ENCODE measurements at places on chromosomes 2 and 18. TPM values are rescaled to one million over a fixed set of nuclear protein-coding genes. Genes with fewer than 3 reads are reported as not detected.

- no peak for DNase-seq
Measured at GRCh38 chr18:55245211-55245614, 286.0 kb upstream of the CCDC68 start.

The NEU2 gene
- not detected for polyA plus RNA-seq

- DNase-seq = no peak
Measured at GRCh38 chr2:48954311-48954710, 198.8 kb upstream of the LHCGR start.

The RNF144A gene
- polyA plus RNA-seq = 0.17 TPM

GRCh38 chr18:63646936-63647335, 2.9 kb upstream of the SERPINB4 start:
- no peak for DNase-seq

DNA sequence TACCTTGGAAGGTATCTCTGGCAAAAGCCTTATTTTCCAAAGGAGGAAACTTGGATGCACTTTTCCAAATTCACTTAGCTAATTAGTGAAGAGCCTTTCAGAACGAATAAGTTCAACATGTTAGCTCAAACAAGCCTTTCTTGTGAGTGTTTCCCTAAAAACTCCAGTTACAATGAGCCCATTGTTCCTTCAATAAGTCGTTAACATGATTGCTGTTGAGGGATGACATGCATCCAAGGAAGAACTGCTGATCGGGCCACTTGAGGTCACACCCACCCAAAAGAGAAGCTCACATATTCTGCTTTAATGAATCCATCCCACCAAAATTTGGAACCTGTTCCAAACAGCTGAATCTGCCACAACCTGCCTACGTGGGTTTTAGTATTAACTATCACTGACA, 48.1 kb upstream of the SLC35G4 start:
- no peak for DNase-seq

The CCT4 gene
- polyA plus RNA-seq = 136 TPM

DNA sequence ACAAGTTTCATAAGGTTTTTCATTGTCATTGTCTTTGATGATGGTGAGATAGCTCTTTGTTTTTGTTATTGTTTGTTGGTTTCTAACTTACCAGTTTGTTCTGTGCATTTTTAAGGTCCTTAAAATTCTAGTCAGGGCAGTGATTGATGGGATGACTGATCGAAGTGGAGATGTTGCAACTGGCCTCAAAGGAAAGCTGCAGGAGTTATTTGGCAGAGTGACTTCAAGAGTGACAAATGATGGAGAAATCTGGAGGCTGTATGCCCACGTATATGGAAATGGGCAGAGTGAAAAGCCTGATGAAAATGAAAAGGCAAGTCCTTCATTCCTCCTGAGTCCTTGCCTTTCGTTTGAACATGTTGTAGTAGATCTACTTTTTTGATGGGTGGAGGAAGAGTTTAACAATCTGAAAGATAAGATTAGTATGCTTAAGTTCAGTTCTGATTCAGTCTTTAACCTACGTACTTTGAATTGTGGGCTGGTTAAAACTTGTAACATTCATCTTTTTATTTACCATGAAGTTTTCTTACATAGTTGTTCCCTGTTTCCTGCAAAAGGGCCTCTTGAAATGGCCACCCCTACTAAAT, 135.8 kb upstream of the LTBP1 start:
- DNase-seq = no peak

DNA sequence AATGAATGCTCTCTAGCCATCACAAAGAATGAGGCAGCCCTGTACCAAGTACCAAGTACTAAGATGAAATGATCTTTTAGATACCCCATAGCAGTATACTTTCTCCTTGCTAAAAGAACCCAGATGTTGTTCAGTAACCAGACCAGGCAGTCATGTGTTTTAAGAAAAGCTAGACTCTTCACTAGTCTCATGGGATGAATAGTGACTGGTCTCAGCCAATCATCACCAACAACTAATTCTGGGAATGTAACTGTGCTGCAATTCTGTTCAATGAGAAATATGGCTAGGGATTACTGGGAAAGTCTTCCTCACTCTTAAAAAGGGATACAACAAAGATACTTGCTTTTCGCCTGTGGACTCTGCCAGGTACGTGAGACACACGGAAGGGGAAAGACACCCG, 29.5 kb downstream of the MBOAT2 start:
- no peak for DNase-seq

The LYPD1 gene
- 64.7 TPM for polyA plus RNA-seq

GRCh38 chr2:112251271-112251670, 3.6 kb downstream of the ZC3H8 start:
- DNase-seq = no peak

The ADGRF3 gene
- 0.02 TPM for polyA plus RNA-seq

The ALPP gene
- polyA plus RNA-seq = not detected

The GALM gene
- 19.0 TPM for polyA plus RNA-seq

DNA sequence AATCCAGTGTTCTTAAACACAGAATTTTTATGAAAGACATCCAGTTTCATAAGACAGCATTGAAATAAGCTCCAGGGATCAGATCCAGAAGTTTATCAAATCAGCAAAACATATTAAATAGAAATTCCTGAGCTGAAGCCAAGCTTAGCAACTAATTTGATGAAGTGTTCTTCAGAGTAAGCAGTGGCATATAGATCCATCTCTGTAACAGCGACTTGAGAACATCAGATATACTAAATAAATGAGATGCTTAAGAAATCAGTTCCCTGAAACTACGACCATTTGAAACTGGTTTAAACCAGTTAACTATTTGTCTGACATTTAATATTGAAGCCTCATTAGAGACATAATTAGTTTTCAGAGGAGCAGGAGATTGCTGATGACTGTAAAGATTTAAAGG, 34.1 kb downstream of the PPP1R1C start:
- DNase-seq = no peak

- DNase-seq = no peak
Measured at GRCh38 chr18:6941996-6942395, 175.6 kb downstream of the LAMA1 start.

The UGT1A3 gene
- not detected for polyA plus RNA-seq

DNA sequence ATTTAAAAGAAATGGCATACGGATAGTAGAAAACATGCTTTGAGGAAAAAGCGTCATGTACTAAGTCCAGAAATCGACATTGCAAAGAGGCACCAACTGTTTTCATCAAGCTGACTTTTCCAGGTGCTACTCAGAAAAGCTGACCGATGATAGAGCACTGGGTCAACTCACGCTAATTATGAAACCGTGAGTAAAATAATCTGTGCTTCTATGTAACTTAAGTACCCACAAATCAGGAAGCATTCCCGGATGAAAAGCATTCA, 353 bp upstream of the NUP35 start:
- no peak for DNase-seq

The SPP2 gene
- not detected for polyA plus RNA-seq
